ENCODE measurements at places on chromosomes 3 and 15.

DNA sequence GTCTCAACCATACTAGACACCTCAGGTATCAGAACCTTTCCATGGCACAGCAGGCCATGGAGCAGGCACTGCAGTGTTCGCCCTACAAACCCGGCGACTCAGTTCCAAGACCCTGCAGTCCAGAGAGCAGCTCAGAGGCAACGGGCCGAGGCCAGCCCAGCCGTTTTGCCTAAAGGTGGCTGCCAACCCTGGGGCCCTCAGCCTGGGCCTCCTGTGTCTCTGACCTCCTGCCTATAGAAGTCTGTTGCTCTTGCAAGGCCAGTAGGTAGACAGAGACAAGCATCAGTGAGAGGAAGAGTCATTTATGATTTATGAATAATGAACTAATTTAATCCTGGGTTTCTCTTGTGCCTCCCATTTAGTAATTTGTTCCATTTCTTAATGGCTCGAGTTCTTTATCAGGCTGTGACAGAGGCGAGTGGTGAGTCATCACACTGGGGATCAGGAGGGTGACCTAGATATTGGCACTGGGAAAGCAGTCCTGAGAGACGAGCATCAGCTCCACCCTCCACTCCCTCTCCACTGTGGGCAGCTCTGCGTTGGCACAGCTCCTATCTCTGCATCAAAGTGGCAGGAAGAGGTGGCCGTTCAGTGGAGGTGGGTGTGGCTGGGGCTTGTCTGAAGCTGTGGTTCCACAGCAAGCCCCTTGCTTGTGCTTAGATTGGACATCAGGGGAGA lies 79.8 kb downstream of the ABHD5 start:
- no peak for DNase-seq

GRCh38 chr3:147369231-147369630 lies 37.1 kb downstream of the ZIC4 start:
- no peak for DNase-seq

DNA sequence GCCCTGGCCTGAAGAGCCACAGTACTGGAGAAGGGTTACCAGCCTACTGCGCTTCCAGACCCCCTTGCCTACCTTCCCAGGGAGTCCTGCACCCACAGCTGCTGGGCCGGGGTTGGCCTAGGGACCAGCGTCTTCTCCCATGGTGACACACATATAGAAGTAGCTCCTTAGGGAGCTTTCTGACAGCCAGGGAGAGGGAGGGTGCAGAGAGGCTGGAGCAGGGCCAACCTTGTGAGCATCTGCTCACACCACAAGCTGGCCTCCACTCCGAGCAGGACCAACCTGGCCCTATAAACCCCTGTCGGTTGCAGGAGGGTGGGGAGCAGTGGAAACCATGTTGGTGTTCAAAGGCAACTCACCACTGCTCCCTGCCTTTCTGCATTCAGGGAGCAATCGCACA lies 35.2 kb downstream of the SRPRB start:
- no peak for DNase-seq

DNA sequence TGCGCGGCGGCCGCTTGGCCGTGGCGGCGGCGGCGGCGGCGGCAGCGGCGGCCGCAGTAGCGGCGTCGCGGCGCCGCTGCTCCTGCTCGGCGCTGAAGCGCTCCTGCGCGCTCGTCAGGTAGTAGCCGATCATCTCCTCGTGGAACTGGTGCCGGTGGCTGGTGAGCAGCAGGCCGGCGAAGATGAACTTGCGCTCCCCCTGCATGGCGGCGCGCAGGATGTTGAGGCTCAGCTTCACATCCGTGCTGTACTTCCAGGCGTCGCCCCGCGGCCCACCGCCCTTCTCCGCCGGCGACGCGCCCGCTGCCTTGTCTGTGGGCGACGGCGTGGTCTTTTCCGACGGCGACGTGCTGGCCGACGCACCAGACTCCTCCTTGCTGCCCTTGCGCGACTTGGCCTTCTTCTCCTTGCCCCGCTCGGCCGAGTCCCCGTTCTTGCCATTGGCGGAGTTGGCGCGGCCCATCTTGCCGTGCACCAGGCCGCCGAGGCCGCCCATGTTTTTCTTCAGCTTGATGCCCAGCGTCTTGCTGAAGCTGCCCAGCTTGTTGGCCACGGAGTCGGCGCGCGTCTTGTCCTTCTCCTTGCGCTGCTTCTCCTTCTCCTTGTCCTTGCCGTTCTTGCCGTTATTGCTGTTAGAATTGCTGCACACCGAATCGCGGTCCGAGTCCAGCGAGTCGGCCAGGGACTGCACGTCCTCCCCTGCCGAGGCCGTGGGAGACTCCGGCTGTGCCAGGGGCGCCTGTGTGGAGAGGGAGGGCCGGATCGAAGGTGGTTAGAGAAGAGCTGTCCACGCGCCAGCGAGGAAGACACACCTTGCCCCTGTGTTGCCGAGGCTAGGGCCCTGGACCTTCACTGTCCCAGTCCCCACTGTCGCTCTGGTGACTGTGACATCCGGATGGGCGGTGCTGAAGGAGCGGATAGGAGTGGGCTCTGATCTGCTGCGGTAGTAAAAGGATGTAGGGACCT lies 157.6 kb downstream of the KLF13 start:
- DNase-seq, result no peak

DNA sequence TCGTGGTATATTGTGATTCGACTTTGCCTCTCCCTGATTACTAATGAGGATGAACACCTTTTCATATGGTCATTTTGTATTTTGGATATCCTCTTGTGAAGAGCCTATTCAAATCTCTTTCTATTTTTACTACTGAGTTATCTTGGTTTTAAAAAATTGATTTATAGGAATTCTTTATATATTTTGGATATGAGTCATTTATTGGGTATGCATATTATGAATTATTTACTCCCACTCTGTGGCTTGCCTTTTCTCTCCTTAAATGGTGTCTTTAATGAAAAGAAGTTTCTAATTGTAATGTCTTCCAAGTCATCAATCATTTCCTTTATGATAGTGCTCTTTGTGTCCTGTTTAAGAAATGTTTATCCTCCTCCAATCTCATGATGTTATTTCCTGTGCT lies 191.5 kb upstream of the DPH6 start:
- no peak for DNase-seq

DNA sequence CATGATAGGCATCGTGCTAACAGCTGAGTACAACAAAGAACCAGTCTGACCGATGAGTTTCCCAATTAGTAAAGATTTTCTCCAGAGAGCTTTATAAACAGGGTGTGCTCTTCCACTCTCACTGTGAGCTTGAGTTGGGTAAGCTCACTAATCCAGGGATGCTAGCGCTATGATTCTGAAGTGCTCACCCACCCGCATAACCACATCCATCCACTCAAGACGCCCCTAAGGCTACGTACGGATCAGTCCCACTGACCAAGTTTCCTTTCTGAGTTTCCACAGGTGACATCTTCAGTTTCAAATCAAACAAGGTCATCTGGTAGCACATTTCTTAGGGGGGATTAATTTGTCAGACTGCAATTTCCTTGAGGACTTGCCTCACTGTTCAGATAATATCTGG lies 141.1 kb upstream of the ABI3BP start:
- no peak for DNase-seq

- DNase-seq, result no peak
Observed at GRCh38 chr3:52498137-52499054, 3.3 kb downstream of the STAB1 start.

GRCh38 chr3:30733209-30733608 lies 126.8 kb downstream of the TGFBR2 start:
- DNase-seq, result no peak

- no peak for DNase-seq
Observed at GRCh38 chr3:129688271-129688895, 81.9 kb upstream of the PLXND1 start.
